Activated naive CD4-positive, alpha-beta T cell treated with anti-CD3 and anti-CD28 coated beads for 36 hours (primary cell): ENCODE measurements at places on chromosomes 5 and 9. TPM values are rescaled to one million over a fixed set of nuclear protein-coding genes. Genes with fewer than 3 reads are reported as not detected.

GRCh38 chr5:154601014-154601413 lies 123.0 kb upstream of the HAND1 start:
- no peak for DNase-seq

- no peak for DNase-seq
Measured at GRCh38 chr9:89168901-89169813, 9.5 kb downstream of the SHC3 start.

- DNase-seq: no peak
Measured at GRCh38 chr5:78649211-78649695, 681 bp upstream of the LHFPL2 start.

GRCh38 chr9:6418764-6419163 lies 5.8 kb downstream of the UHRF2 start:
- DNase-seq: no peak

- DNase-seq: no peak
Measured at GRCh38 chr5:60207040-60207439, 313.5 kb upstream of the PDE4D start.

DNA sequence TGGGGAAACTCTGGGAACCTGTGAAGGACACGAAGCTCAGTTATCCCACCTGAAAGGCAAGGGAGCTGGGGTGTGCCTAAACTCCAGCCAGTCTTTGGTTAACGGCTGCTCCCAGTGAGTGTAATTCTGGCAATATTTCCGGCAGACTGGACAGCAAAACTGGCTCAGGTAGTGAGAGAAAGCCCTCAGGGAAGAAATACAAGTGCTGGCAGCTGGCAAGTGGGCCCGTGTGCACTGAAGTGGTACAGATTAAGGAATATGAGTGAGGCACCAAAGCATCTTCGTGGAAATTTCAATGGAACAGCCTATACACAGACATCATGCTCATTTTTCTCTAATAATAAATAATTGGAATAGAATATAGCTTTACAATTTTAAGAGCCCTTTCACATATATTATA lies 56.2 kb downstream of the ABHD17B start:
- no peak for DNase-seq

DNA sequence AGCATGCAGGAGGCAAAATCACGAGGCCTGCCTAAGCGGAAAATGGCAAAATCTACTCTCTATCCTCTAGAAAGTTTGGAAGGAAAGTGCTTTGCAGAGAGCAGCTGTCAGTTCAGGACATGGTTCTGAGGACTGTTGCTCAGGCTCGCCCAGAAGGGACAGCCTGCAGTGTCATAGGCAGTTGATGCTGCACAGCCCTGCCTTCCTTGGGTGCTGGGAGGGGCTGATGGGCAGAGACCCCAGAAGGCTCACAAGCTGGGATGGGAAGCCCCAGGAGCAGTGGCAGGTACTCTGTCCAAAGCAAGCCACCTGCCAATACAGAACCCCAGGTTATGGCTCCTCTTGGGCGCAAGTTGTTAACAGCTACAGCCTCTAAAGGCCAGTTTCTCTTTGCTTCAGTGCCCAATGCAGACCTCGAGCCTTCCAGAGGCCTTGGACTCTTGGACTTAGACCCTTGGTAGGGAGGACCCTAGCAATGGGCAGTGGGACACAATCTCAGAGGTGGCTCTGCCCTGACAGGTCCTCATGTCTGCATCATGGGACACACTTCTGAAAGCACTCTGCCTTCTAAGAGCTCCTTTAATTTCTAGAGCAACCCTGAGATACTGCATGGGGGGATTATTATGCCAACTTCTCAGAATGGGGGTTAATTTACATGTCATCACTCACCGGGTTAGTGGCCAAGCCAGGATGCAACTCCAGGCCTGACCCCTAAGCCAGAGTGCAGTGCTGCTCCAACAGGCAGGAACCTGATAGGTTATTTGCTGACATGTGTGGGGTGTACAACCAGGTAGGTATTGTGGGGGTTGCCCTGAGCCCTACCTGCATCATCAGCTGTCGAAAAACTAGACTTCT lies 57.1 kb downstream of the MACROH2A1 start:
- no peak for DNase-seq

DNA sequence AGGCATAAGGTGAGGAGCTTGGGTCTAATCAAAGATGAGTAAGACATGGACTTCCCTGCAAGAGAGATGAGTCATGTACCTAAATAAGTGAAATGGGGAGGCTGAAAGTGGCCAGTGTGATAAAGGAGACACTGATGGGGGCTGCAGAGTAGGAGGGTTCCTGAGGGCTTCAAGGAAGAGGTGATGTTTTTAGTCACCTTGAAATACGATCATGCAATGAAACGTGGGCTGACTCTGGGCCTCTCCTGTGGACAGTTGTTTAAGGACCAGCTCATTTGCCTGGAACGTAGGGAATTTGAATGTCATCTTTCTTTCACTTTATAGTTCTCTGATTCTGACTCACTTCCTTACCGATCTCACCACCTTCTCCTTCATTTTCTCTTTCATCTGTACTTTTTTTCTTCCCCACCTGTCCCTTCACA lies 49.6 kb upstream of the CPLX2 start:
- DNase-seq: peak; percentile 35

- DNase-seq: no peak
Measured at GRCh38 chr5:149993471-149993870, 7.0 kb downstream of the TIGD6 start.

DNA sequence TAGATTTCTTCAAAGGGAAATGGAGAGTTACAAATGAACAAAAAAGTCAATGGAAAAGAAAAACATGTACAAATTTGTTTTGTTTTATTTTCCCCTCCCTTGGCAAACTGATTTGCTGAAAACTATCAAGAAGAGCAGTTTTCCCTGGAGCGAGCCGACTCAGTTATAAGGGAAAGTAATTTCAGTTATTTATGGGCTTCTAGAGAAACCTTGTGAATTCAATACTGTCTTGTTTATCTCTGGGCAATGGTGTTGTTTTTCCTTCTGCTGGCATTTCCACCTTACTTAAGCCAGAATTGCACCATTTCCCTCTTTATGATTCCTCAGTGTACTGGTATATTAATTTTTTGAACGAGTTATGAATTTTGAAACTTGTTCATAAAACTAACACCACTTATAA lies 1163.6 kb downstream of the CDH12 start:
- DNase-seq: no peak

DNA sequence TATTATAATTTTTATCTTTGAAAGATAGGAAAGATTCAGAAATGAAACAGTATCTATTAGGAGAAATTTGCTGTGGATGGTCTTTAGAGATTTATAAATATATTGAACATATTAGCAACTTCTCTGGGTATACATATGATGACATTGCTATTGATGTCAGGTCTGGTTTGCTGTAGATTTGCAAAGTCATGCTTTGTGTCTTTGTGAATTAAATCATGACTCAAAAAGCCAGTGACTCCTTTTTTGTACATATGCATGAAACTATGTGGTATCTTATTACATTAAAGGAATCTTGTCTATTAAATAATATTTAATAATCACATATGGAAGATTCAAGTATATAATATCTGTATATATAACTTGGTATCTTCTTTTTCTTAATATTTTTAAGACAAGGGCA lies 141.9 kb downstream of the ST8SIA4 start:
- no peak for DNase-seq

IFNA6 gene
- total RNA-seq: not detected

FOXD4L6 gene
- not detected for total RNA-seq

THBS4 gene
- total RNA-seq: 1.1 TPM

SPAG8 gene
- total RNA-seq: 1.1 TPM
